ENCODE measurements at places on chromosomes 7 and 10.
A peak's percentile ranks its signal among the peaks of the same experiment; 100 is the strongest.

- DNase-seq: peak; percentile 20
Measured at GRCh38 chr10:86871563-86872183, 85.7 kb downstream of the MMRN2 start.

GRCh38 chr7:141562972-141563371 is 11.8 kb downstream of the AGK start:
- no peak for DNase-seq

- DNase-seq: no peak
Measured at GRCh38 chr7:149871576-149871975, 2.2 kb upstream of the ATP6V0E2 start.

DNA sequence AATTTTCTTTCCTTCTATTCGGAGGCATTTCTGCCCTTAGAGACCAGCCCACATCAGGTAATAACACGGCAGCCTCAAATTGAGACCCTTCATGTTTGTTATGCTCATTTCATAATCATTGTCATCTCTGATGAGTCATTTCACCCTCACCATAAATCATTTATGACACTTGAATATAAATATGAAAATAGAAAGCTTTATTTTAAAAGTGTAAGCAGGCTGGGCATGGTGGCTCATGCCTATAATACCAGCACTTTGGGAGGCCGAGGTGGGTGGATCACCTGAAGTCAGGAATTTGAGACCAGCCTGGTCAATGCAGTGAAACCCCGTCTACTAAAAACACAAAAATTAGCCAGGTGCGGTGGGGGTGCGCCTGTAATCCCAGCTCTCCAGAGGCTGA is 57.4 kb upstream of the EGFR start:
- no peak for DNase-seq

DNA sequence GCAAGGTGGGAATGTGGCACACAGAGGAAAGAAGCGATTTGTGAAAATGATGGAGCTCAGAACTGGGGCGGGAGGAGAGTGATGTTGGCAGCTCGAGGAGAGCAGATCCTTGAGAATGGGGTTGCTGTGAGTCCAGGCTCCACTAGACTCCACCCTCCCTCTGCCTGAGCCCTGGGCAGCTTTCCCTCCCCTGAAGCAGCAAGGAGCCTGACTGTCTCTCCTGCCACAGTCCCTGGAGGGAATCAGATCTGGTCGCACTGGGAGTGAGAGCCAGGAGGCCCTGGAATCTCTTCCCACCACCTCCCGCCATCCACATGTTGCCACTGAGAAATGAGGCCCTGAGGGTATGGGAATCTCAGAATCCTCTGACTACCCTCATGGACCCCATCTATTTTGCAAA is 362.7 kb downstream of the PLXNA4 start:
- no peak for DNase-seq

- no peak for DNase-seq
Measured at GRCh38 chr10:86434656-86435055, 68.1 kb upstream of the GRID1 start.

DNA sequence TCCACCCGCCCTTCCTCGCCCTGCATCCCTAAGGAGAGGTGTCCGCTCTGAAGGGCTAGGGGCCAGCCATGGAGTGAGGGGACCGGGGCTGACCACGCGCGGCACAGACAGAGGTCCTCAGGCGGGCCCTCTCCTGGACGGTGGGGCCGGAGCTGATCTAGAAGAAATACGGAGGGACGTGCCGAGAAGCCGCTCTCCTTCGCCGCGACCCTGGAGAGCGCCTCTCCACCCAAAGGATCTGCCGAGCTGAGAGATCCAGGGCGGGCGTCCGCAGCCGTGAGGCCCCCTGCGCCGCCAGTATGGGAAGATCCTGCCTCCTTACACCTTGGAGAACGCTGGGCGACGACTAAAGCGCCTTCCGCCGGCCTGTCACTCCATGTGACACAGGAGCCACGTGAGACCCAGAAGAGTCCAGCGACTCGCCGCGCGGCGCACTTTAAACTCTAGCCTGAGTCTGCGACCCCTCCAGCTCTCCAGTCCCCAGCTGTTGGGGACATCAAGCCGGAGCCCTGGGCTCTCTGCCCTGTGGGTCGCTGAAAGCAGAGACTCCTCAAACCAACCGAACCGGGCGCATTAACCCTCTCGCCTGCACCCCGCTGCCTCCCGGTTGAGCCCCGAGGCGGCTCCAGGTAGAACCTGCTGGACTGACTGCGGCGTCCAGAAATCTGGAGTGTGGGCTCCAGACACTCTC is 1.5 kb upstream of the SFMBT2 start:
- DNase-seq: no peak

GRCh38 chr7:132666071-132666773 is 90.0 kb upstream of the PLXNA4 start:
- DNase-seq: no peak

DNA sequence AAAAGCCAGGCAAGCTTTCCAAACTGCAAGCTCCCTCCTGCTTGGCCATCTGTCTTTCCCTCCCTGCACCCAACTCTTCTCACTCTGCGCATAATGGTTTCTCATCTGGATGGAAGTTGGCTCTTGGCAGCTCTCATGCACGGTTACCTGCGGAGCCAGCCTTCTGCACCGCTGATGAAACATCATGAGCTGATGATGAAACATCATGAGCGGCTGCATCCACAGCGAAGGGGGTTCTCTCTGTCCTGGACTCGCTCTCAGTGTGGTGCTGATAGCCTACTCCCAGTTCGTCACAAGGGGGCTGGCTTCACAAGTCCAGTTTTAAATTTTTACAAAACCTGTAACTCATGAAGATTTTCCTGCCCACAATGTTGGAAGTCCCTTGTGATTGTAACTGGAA is 457.5 kb downstream of the ACTR3B start:
- DNase-seq: no peak

GRCh38 chr7:45979275-45980180 is 58.5 kb upstream of the IGFBP3 start:
- DNase-seq: no peak

GRCh38 chr10:34916314-34916713 is 101.2 kb upstream of the PARD3 start:
- DNase-seq: no peak

GRCh38 chr10:29297678-29298077 is 8.8 kb downstream of the LYZL1 start:
- DNase-seq: no peak

DNA sequence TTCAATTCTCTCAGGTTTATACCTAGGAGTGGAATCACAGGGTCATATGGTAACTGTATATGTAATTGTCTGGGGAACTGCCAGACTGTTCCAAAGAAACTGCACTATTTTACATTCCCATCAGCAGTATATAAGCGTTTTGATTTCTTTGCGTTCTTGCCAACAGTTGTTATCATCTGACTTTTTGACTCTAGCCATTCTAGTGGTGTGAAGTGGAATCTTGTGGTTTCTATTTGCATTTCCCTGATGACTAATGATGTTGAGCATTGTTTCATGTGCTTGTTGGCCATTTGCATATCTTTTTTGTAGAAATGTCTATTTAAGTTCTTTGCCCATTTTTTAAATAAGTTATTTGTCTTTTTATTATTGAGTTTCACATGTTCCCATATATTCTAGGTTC is 44.3 kb upstream of the ZC3HAV1 start:
- DNase-seq: no peak

GRCh38 chr7:98970016-98970615 is 91.8 kb downstream of the TRRAP start:
- DNase-seq: no peak

DNA sequence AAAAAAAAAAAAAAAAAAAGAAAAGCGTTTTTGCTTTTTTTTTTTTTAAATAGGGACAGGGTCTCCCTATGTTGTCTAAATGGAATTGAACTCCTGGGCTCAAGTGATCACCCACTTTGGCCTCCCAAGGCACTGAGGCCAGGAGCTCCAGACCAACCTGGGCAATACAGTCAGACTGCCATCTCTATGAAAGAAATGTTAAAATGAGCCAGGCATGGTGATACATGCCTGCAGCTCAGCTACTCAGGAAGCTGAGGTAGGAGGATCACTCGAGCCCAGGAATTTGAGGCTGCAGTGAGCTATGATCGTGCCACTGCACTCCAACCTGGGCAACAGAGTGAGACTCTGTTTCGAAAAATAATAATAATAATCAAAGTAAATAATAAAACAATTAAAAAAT is 16.5 kb upstream of the LMTK2 start:
- DNase-seq: no peak

- no peak for DNase-seq
Measured at GRCh38 chr7:149773446-149774236, at the start of gene ZNF467. Gene ZNF467, minus strand, starts transcription at chr7:149773588. Its CDS starts 2,556 bp downstream, at chr7:149771032.

- no peak for DNase-seq
Measured at GRCh38 chr7:131038153-131038552, 289.5 kb upstream of the MKLN1 start.

Measured in HepG2 (cell line).